Mesothelial cell of epicardium (in vitro differentiated cells): ENCODE measurements at places on chromosomes 7 and 10.

- H3K4me3 ChIP-seq, result no peak overlapping the region
- DNase-seq, result no peak
- H3K27me3 ChIP-seq, result no peaks in the 10 kb centered on the region
- no peaks in the 10 kb centered on the region for H3K36me3 ChIP-seq
- no peak overlapping the region for H3K27ac ChIP-seq
These were observed 185.4 kb downstream of the DOCK4 start for GRCh38 chr7:112020800-112021199.

DNA sequence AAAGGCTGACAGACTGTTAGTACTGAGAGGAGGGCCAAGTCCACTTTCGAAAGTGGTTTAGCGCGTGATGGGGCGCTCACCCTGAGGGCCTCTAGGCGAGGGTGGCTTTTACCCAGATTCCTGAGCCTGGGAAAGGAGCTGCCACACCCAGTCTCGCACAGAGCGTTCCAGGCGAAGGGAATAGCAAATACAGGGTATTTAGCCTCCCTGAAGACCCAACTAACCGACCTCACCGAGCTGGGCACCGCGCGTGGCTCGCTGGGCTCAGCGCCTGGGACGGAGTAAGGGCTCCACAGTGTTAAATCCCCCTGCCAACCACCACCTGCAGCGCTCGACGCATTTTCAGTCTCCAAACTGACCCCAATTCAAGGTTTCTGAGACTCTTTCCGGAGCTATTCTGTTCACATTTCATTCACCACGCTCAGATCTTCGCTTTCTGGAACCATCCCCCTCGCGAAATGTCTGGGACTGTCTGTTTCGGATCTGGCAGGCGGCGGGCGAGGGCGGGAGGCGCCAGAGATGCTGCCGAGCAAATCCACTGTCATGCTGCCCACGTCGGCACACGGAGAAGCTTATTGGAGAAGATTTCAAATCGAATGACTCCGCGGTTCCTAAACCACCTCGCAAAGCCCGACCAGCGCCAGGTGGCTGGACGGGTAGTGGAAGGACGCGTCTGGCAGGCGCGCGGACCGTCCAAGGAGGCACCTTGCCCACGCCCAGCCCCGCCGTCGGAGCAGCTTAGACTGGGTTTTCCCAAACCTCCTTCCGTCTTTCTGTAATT, 1.4 kb upstream of the OSBPL3 start:
- H3K27ac ChIP-seq, result peak overlapping the region; percentile 82
- H3K4me1 ChIP-seq, result peaks cover 29% of the 10 kb centered on the region
- peaks cover 58% of the 10 kb centered on the region for H3K27me3 ChIP-seq
- peak; percentile 53 for DNase-seq

DNA sequence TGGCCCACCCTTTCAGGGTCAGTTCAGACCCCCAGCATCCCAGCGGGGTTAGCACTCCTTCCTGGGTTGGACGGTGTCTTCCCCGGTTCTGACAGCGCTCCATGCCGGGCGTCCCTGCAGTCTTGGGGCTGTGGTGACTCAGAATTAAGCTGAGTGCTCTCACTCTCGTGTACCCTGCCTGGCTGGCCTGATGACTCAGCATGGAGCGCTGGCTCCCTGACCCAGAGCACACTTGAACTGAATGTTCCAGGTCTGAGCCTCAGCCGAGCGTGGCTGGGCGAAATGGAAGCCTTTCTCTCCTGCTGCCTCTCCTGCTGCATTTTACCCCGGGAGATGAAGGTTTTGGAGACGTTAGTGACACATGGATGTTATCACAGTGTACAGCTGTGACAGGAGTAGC, 7.1 kb downstream of the BAG3 start:
- H3K4me1 ChIP-seq, result peaks cover 36% of the 10 kb centered on the region
- H3K36me3 ChIP-seq, result peaks cover 8% of the 10 kb centered on the region
- H3K27me3 ChIP-seq, result no peaks in the 10 kb centered on the region
- DNase-seq, result no peak

GRCh38 chr10:73359492-73359891, 828 bp upstream of the CFAP70 start:
- H3K27ac ChIP-seq, result no peak overlapping the region
- H3K36me3 ChIP-seq, result peaks cover 13% of the 10 kb centered on the region
- no peak for DNase-seq
- peaks cover 22% of the 10 kb centered on the region for H3K27me3 ChIP-seq
- no peak overlapping the region for H3K4me3 ChIP-seq
- H3K4me1 ChIP-seq, result peaks cover 12% of the 10 kb centered on the region

DNA sequence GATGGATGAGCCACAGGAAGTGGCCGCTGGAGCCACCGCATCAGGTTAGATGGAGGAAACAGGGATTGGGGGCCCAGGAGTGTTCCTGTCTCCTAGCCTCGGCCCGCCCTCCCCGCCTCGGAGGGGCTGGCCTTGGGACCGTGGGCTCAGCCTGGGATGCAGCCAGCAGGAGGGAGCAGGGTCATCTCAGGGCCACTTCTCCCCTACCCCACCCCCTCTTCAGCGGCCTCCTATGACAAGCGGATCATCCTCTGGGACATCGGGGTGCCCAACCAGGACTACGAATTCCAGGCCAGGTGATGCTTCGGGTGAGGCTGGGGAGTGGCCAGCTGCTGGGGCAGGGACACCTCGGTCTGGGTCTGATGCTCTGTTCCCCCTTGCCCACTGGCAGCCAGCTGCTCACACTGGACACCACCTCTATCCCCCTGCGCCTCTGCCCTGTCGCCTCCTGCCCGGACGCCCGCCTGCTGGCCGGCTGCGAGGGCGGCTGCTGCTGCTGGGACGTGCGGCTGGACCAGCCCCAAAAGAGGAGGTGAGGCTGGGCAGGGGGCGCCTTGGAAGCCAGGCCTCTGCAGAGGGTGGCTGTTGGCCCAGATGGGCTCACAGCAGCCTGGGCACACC, 4.7 kb downstream of the LRWD1 start:
- H3K27me3 ChIP-seq, result no peaks in the 10 kb centered on the region
- no peak overlapping the region for H3K4me3 ChIP-seq
- H3K27ac ChIP-seq, result no peak overlapping the region
- no peak for DNase-seq
- H3K36me3 ChIP-seq, result no peaks in the 10 kb centered on the region

DNA sequence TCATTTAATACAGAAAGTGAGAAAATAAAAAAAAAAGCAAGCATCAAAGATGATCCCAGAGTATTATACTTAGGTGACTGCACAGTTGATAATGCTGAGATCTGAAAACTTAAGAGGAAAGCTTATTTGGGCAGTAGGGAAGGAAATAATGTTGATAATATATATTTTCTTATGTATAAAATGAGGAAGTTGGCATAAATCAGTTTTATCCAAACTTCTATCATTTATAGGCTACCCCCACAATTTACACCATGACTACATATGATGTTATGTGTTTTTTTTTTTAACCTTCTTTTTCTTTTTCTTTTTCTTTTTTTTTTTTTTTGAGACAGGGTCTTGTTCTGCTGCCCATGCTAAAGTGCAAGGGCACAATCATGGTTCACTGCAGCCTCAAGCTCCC, 108.2 kb upstream of the PLXDC2 start:
- no peaks in the 10 kb centered on the region for H3K4me1 ChIP-seq
- H3K27ac ChIP-seq, result no peak overlapping the region
- no peak for DNase-seq
